ENCODE measurements at places on chromosomes 11 and 22.

- no peaks in the 10 kb centered on the region for H3K27me3 ChIP-seq
- H3K4me1 ChIP-seq = peaks cover 2% of the 10 kb centered on the region
- peaks cover 8% of the 10 kb centered on the region for H3K36me3 ChIP-seq
- DNase-seq = no peak
- no peak overlapping the region for H3K4me3 ChIP-seq
Measured at GRCh38 chr22:30747493-30747892, 52.8 kb downstream of the OSBP2 start.

DNA sequence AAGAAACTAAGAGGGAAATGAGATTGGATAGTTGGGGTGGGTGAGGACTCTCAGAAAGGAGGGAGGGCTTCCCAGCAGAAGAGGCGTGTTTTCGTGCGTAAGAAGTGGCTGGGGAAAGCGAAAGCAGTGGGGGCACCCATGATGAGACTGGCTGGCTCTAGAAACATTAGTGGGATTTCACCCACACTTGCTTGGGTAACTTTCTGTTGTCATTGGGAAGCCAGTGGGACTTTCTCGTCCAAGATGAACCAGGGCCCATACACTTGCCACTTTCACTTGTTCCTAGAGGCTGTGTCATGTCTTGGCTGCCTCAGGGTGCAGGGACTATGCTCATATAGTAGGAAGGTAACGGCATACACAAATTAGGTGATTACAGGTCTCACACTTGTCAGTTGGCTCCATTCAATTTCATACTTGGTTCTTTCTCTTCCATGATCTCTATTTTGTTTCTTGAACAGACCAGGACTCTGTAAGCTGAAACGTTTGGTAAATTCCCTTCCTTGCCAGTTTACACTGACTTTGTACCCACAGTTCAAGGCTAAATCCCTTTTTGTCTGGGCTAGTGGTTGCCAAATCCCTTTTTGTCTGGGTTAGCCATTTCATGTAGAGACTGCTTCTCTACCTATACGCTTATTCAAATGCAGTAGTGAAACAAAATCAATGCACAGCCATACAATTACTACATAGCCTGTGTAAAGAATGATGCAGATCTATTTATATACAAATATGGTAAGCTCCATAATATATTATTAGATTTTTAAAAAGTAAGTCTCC lies 42.0 kb upstream of the CXCR5 start:
- H3K27me3 ChIP-seq = peaks cover 3% of the 10 kb centered on the region
- H3K27ac ChIP-seq = 0 out of 2 replicates have a peak overlapping the region, but pooled peaks have one; percentile 25
- peaks cover 9% of the 10 kb centered on the region for H3K4me1 ChIP-seq

- H3K27me3 ChIP-seq = no peaks in the 10 kb centered on the region
- H3K4me1 ChIP-seq = no peaks in the 10 kb centered on the region
- H3K27ac ChIP-seq = no peak overlapping the region
- H3K4me3 ChIP-seq = no peak overlapping the region
- peak; percentile 94 for DNase-seq
Measured at GRCh38 chr22:17830043-17830961, 56.0 kb upstream of the BID start.

- no peak for DNase-seq
- H3K4me1 ChIP-seq = peaks cover 6% of the 10 kb centered on the region
- no peak overlapping the region for H3K4me3 ChIP-seq
- H3K27me3 ChIP-seq = peaks cover 2% of the 10 kb centered on the region
Measured at GRCh38 chr11:134761926-134762247, 349.8 kb upstream of the B3GAT1 start.

DNA sequence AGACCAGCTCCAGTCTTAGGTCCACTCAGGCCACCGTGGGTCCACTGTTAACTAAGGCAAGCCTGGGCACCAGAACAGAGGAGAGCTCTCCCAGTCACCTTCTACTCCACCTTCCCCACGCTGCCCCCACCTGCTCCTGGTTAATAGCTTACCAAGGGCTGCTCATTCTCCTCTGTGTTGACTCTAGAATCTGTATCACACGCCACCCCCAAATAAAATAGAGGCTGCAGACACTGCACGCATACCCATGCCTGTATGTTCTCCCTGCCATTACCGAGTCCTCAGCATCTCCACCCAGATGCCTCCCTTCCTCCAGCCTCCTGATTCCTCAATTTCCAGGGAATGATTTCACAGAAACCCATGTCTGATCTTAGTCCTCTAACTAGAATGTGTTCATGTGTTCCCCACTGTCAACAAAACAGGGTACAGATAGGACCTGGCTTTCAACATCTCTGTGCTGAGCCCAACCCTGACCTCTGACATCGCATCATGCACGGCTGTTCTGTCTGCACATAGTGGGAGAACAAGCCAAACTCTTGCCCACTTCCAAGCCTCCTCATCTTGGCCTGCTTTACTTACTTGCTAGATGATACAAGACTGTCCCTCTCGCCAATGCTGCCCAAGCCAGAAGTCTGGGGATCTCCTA lies 49.8 kb downstream of the SMCO4 start:
- H3K4me1 ChIP-seq = peaks cover 42% of the 10 kb centered on the region
- no peaks in the 10 kb centered on the region for H3K27me3 ChIP-seq

DNA sequence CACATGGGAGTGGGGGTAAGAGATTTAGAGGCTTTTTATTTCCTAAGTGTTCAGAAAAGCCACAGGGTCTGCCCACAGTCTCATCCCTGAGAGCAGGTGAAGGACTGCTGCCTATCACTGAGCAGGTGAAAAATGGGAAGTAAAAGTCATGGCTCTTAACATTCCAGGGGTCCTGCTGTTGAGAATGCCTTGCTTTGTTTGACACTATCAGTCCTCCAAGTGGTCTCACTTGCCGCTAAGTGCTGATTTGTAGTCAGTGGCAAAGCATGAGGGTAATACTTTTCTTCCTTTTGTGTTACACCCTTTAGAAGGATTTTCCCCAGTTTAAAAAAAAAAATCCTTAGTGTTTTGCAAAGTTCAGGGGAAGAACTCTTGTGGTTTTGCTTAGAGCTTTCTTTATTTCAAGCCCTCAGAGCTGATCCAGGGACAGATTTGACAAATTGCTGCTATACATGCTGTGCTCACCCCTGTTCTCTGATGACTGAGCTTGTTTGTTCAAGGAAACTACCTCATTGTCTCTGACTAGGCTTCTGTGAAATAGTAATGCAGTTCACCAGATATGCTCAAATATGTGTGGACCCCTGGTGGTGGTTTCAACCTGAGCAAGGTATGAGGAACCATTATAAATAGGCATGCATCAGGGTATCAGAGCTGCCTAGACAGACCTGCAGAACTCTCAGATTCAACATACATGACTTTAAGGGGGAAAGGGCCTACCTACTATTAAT lies 141.0 kb downstream of the ARHGAP42 start:
- H3K4me1 ChIP-seq = peaks cover 70% of the 10 kb centered on the region
- peak overlapping the region; percentile 97 for H3K27ac ChIP-seq
- H3K36me3 ChIP-seq = no peaks in the 10 kb centered on the region
- no peak overlapping the region for H3K4me3 ChIP-seq
- H3K27me3 ChIP-seq = no peaks in the 10 kb centered on the region

GRCh38 chr11:105622016-105622415 lies 12.1 kb downstream of the GRIA4 start:
- no peak for DNase-seq
- H3K36me3 ChIP-seq = no peaks in the 10 kb centered on the region
- H3K4me1 ChIP-seq = no peaks in the 10 kb centered on the region
- no peaks in the 10 kb centered on the region for H3K27me3 ChIP-seq
- 0 out of 2 replicates have a peak overlapping the region, but pooled peaks have one; percentile 20 for H3K27ac ChIP-seq

- no peak overlapping the region for H3K27ac ChIP-seq
- peaks cover 12% of the 10 kb centered on the region for H3K4me1 ChIP-seq
- H3K36me3 ChIP-seq = no peaks in the 10 kb centered on the region
- no peaks in the 10 kb centered on the region for H3K27me3 ChIP-seq
- no peak overlapping the region for H3K4me3 ChIP-seq
- DNase-seq = no peak
Measured at GRCh38 chr11:77086521-77087472, 15.8 kb upstream of the OMP start.

DNA sequence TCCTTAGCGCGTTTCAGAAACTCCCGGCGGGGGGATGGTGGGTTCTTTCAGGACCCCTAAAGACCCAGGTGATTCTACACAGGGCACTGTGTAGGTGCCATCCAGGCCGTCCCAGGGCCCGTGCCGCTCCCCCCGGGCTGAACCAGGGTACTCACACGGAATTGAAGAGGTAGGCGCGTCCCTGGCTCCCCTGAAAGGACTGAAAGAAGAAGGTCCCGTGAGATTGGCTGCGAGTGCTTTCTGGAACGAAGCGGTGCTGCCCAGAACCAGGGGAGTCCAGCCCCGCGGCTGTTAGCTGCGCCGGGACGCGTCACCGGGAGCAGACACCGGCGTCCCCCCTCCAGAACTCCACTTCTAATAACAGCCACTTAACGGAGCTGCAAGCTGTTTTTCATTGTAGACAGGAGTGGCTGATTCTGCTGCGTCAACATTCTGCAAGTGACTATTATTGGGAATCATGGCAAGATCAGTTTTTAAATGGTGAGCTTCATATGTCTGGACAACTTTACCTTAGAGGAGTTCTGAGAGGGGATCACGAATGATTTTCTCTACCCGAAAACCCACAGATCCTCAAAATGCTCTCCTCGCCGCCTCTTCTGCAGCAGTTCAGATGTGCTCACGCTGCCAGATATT lies 31.8 kb downstream of the YPEL1 start:
- peaks cover 20% of the 10 kb centered on the region for H3K36me3 ChIP-seq
- no peak overlapping the region for H3K27ac ChIP-seq
- H3K4me3 ChIP-seq = no peak overlapping the region

DNA sequence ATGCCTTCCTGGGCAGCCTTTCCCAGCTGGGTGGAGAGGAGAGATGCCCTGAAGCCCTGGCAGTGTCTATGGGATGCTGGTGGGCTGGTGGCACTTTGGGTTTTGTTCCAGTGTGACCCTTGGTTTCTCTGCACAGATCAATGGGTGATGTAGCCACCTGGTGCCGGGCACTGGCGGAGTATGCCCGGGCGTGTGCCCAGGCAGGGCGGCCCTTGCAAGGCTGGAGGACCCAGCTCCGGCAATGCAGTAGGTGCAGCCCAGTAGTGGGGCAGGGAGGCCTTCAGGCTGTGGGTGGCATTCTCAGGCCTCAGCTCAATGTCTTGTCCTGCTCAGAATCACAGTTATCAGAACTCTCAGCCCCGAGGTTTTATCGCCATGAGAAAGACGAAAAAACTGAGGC lies 11.9 kb downstream of the OTOG start:
- no peak overlapping the region for H3K27ac ChIP-seq
- H3K27me3 ChIP-seq = no peaks in the 10 kb centered on the region
- peak; percentile 1 for DNase-seq
- no peak overlapping the region for H3K4me3 ChIP-seq
- no peaks in the 10 kb centered on the region for H3K36me3 ChIP-seq

DNA sequence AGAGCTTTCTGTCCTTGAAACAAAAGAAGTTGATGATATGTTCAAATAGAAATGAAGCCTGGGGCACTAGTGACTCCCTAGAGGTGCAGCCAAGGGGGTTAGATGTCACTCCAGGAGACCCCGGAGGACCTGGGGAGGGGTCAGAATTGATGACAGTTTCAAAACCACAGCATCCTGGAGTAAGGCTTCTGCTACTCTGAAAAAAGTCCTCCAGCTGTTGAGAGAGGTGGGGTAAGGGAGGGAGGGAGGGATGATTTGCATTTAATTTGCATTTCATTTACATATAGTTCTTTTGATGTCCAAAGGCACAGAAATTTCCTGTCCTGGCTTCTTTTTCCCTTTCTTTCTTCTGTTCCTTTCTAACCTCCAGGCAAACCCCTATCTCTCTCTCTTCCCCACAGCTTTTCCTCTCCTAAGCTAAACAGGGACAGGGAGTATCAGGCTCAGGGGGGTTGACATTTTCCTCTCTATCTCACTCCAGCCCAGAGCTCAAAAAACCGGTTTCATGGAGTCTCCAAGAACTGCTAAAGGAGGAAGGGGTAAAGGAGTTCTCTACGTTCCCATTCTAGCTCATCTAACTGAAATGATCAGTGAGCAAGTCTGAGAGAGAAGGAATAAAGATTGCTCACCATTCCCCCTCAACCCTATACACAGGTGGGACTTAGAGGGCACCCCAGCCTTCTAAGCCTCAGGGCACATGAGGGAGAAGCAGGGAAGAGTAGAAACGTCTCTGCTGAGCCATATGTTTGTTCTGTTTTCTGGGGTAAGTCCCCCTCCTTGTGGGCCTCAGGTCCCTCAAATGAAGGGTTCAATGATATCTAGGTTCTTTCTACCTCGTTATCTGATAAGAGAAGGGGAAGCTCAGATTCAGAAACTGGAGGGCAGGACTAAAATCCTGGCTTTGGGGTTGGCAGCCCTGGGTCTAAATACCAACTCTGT lies 3.5 kb upstream of the POU2F3 start:
- H3K4me1 ChIP-seq = peaks cover 33% of the 10 kb centered on the region
- DNase-seq = no peak
- peaks cover 41% of the 10 kb centered on the region for H3K27me3 ChIP-seq
- H3K4me3 ChIP-seq = no peak overlapping the region
- H3K27ac ChIP-seq = peak overlapping the region; percentile 37
- no peaks in the 10 kb centered on the region for H3K36me3 ChIP-seq

DNA sequence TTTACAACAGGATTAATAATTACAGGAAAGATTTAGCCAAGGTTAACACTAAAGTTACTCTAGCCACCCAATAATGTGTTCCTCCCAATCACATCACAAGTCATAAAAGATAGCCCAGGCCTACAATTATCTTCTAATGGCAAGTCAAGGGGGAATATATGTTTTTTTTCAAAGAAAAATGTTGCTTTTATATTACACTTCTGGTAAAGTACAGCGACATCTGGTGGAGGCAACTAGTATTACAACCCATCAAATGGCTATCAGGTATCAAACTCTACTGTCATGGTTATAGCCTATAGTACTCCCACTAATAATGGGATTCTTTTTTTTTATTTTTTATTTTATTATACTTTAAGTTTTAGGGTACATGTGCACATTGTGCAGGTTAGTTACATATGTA lies 71.8 kb downstream of the XRRA1 start:
- H3K27me3 ChIP-seq = no peaks in the 10 kb centered on the region
- no peak for DNase-seq
- no peaks in the 10 kb centered on the region for H3K4me1 ChIP-seq
- peaks cover 46% of the 10 kb centered on the region for H3K36me3 ChIP-seq

GRCh38 chr11:102599642-102600261 lies 25.4 kb downstream of the MMP20 start:
- H3K27ac ChIP-seq = no peak overlapping the region
- H3K36me3 ChIP-seq = no peaks in the 10 kb centered on the region
- H3K4me3 ChIP-seq = no peak overlapping the region
- DNase-seq = no peak
- H3K27me3 ChIP-seq = no peaks in the 10 kb centered on the region

- no peak for DNase-seq
- peak overlapping the region; percentile 82 for H3K27ac ChIP-seq
- H3K4me1 ChIP-seq = peaks cover 32% of the 10 kb centered on the region
- peaks cover 25% of the 10 kb centered on the region for H3K36me3 ChIP-seq
Measured at GRCh38 chr22:26660961-26661578, 3.7 kb downstream of the MIAT start.

GRCh38 chr11:65016705-65017104 lies 2.7 kb downstream of the ARL2 start:
- no peak overlapping the region for H3K4me3 ChIP-seq
- peak overlapping the region; percentile 30 for H3K27ac ChIP-seq
- peak; percentile 28 for DNase-seq
- no peaks in the 10 kb centered on the region for H3K27me3 ChIP-seq
- H3K36me3 ChIP-seq = peaks cover 40% of the 10 kb centered on the region

- H3K4me1 ChIP-seq = no peaks in the 10 kb centered on the region
- no peaks in the 10 kb centered on the region for H3K27me3 ChIP-seq
- H3K27ac ChIP-seq = no peak overlapping the region
- no peak for DNase-seq
- H3K4me3 ChIP-seq = no peak overlapping the region
- H3K36me3 ChIP-seq = no peaks in the 10 kb centered on the region
Measured at GRCh38 chr11:111179184-111179910, 66.2 kb upstream of the POU2AF2 start.

- peaks cover 73% of the 10 kb centered on the region for H3K4me1 ChIP-seq
- H3K36me3 ChIP-seq = peaks cover 3% of the 10 kb centered on the region
- no peaks in the 10 kb centered on the region for H3K27me3 ChIP-seq
- H3K27ac ChIP-seq = no peak overlapping the region
- no peak for DNase-seq
Measured at GRCh38 chr22:35978889-35979288, 49.7 kb downstream of the RBFOX2 start.
